ENCODE measurements at places on chromosomes 16 and 17.

DNA sequence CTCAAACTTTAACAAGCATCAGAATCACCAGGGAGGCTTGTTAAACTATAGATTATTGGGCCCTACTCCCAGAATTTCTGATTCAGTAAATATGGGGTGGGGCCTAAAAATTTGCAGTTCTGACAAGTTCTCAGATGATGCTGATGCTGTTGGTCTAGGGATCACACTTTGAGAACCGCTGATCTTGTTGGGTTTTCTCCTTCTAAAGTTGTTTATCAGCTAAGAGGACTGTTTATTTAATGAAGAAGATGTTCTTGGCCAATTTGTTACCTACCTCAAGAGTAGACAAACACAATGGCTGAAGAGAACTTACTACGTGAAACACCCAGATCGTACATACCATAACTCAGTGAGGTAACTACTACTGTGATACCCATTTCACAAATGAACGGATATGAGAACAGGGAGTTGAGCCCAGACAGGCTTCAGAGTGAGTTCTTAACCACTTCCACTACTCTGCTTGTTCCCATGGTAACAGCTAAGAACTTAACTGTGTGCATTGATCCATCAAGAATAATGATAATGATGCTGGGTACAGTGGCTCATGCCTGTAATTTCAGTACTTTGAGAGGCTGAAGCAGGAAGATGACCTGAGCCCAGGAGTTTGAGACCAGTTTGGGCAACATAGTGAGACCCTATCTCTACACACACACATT lies 85.3 kb upstream of the NSRP1 start:
- no peak for DNase-seq

DNA sequence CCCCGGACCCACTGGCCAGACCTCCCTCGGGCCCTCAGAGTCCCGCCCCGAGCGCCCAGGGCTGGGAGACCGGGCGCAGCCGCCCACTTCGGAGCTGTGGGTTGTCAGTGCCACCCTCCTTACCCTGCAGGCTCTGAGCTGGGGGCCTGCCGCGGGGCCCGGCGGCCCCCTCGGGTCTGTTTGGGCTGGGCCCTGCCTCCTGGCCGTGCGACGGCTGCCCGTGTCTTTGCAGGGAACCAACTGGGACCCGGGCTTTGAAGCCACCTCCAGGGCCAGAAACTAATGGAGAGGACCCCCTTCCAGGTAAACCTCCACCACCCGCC lies 443 bp downstream of the TEDC2 start:
- no peak for DNase-seq

- DNase-seq, result no peak
These were observed 19.6 kb downstream of the OR1D5 start for GRCh38 chr17:3043737-3044365.

- no peak for DNase-seq
These were observed 90.1 kb downstream of the CLEC16A start for GRCh38 chr16:11034481-11034931.

- DNase-seq, result no peak
These were observed 5.9 kb upstream of the C16orf87 start for GRCh38 chr16:46836534-46837530.

GRCh38 chr17:75623386-75623785 lies 9.8 kb upstream of the SMIM5 start:
- no peak for DNase-seq

- no peak for DNase-seq
These were observed 23.3 kb upstream of the CDRT4 start for GRCh38 chr17:15490634-15491261.

- no peak for DNase-seq
These were observed 138.3 kb downstream of the CHD9NB start for GRCh38 chr16:52914428-52914827.

GRCh38 chr17:351449-351738 lies 1.2 kb downstream of the RPH3AL start:
- DNase-seq, result no peak

DNA sequence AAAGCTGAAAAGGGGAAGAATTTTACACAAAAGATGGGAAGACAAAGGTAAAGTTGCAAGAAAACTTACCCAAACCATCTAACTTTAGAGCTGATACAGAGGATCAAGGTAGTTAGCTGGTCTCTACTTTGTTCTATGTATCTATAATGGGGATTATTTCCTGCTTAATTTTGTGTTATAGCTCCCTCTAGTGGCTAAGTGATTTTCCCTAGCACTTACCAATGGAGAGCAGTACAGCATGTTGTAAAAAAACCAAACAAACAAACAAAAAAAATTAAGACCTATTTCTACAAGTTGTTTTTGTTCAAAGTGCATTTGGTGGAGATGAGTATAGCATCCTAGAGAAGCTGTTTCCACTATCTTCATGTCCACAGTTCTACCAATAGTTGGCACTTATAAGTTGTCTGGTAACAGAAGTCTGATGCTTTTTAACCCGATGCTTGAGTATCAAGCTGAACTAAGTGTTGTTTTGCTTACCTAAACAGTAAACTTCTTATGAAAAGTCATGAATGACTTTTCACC lies 7.5 kb downstream of the SRSF1 start:
- DNase-seq, result no peak

DNA sequence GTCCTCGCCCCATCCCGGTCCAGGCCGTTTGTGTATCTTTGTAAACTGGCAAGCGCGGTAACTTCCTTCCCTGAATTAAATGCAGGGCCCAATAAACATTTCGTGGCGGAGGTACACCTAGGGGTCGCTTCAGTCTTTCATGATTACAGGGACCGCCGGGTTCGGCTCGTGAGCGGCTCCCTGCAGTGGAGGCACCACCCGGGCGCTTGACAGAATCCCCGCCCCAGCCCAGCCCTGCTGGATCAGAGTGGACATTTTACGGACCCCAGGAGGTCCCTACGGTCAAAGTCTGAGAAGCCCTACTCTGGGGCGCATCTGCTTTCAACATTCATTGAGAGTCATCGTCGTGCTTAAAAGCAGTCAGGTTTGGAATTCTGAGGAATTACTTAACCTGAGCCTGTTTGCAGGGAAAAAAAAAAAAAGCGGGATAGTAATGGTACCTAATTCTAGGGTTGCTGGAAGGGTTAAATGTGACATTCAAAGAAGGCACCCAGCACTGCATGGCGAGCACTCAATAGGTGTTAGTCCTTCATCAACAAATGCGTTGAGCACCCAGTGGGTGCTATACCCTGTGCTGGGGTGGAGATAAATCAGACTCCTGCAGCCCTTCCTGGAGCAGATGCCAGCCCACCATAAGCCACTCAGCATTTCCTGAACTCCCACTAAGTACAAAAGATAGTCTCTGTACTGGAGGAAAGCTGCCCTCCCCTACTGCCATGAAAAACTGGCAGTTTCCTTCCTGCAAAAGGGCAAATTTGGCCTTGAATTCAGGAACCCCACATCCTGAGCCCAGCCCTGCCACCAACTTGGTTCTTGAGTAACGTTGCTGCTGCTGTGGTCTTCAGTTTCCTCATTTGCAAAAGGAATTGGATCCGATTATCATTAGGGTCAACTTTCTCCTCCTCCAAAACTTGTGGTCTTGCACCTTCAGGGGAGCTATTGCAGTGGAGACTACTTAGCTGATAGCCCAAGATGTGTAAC lies 658 bp upstream of the DUSP3 start:
- no peak for DNase-seq

- no peak for DNase-seq
These were observed 11.4 kb downstream of the SLC5A10 start for GRCh38 chr17:18963126-18964017.

- no peak for DNase-seq
These were observed 17.5 kb downstream of the B9D1 start for GRCh38 chr17:19345067-19345460.

DNA sequence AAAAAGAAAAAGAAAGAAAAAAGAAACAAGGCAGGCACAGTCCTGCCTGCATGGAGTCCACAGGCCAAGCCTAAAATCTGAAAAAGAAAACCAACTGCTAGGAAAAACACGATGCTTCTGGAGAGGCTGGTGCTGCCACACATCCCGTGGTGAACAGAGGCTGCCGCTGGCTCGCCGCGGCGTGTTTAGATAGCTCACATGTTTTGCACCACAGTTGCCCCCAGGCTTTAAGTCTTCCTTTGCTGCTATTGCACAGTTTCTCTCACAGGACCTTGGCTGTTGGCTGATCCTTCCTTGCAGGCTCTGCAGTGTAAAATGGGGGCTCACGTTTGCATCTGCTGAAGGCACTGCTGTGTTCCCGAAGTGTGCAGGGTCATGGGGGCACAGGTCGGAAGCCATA lies 8.6 kb downstream of the SLC6A4 start:
- DNase-seq, result no peak

DNA sequence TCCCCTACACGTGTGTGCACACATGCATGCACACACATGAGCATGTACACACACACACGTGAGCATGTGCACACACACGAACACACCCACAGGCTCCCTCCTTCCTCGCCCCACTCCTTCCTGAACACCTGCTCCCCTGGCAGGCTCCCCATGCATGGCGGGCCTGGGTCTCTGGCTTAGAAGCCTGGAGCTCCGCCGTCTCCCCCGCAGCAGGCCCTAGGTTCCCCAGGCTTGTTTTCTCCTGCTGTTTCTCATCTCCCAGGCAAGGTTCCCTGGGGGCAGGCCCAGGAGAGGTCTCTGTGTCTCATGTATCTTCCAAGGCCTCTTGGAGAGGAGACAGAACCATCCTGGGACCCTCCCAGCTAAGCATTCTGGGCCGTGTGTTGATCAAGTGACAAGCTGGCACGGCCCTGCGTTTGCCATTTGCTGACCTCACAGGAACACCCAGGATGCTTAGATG lies 202.3 kb upstream of the CIBAR2 start:
- DNase-seq, result no peak

DNA sequence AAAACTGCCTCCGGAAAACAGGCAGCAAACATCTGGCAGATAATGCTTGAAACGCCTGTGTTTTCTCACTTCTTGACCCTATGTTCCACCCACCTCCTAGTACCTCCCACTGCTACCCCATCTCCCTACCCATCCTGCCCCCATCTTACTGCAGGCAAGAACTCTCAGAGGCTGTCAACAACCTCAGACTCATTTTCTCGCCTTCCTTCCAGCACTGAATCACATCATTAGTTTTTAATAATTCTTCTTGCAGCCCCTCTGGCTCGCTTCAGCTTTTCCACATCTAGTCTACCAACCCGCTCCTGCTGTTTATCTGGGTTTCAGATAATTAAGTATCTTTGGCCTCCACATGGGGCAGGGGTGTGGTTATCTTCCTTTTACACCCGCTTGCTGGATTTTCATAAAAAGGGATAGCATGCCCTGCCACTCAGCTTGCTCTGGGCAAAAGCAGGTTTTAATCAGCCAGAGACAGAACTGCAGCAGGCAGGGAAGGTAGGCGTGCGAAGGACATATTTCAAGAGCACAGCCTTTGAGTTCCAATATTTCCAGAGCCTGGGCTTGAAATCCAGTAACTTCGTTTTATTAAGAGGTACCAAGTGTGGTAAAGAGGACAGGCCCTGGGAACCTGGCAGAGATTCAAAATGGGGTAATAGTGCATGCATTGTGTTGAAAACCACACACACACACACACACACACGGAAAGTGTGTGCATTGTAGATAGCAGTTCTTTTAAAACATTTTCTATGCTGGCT lies 87.5 kb downstream of the BMERB1 start:
- DNase-seq, result no peak
